ENCODE measurements at places on chromosomes 12 and 14. TPM values are rescaled to one million over a fixed set of nuclear protein-coding genes. Genes with fewer than 3 reads are reported as not detected.

GRCh38 chr12:104551313-104551931, 94.7 kb downstream of the CHST11 start:
- H3K27ac ChIP-seq = no peak overlapping the region
- H3K4me1 ChIP-seq = no peaks in the 10 kb centered on the region

DNA sequence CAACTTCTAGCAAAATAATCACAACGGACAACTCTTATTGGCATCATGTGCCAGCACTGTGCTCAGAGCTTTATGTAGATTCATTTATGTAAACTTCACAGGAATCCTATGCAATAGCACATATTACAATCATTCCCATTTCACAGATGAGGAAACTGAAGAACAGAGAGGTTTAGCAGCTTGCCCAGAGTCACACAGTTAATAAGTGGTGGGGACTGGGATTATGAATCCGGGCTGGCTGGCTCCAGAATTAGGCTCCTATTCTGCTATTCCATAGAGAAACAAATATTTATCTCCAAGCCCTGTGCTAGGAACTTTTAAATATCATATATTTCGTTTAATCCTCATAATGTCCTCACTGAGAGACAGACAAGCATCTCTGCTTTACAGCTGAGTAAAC, 52.4 kb upstream of the OAS1 start:
- H3K27ac ChIP-seq = no peak overlapping the region
- no peaks in the 10 kb centered on the region for H3K27me3 ChIP-seq
- H3K36me3 ChIP-seq = no peaks in the 10 kb centered on the region
- no peaks in the 10 kb centered on the region for H3K4me1 ChIP-seq
- no peak for DNase-seq

- H3K27me3 ChIP-seq = no peaks in the 10 kb centered on the region
- no peak overlapping the region for H3K4me3 ChIP-seq
- no peak for DNase-seq
- peaks cover 9% of the 10 kb centered on the region for H3K4me1 ChIP-seq
- no peak overlapping the region for H3K27ac ChIP-seq
Measured at GRCh38 chr12:65560286-65560685, 264.0 kb upstream of the HMGA2 start.

- no peaks in the 10 kb centered on the region for H3K27me3 ChIP-seq
- no peaks in the 10 kb centered on the region for H3K36me3 ChIP-seq
- H3K4me3 ChIP-seq = peak overlapping the region; percentile 92
- peak overlapping the region; percentile 79 for H3K27ac ChIP-seq
- DNase-seq = no peak
Measured at GRCh38 chr12:131950182-131950913, 606 bp downstream of the EP400 start.

DNA sequence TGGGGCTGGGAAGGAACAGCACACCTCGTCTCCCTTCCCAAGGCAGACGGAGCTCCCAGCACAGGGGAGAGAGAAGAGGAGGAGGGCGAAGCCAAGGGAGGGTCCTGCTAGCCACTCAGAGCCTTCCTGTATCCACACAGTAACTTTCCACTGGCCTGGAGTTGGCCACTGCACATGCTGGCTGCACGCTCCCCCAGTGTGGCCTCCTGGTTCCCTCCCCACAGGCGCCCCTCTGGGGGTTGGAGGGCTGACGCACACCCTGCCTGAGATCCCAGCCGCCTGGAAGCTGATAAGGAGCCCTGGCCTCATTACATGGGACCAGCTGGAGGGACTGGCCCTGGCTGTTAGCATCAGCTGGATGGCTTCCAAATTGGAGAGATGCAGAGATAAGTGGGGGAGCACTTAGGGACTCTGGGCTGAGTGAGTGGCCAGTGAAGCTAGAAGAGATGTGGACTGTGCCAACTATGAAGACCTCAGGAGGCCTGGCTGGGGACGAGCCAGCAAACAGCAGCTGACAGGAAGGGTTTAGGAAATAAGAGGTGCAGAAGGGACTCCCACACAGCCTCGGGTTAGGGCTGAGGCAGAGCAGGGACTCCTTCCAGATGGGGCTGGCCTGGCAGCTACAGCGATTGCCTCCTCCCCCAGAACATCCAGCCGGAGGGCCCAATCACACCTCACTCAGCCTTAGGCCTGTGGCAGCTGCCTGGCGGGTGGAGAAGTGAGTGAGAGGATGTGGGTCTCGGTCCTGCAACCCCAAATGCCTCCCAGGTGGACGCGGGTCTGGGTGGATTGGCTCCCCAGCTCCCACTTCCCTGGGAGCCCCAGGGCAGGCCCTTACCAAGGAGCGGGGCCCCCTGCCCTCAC, 26.3 kb upstream of the BCDIN3D start:
- no peaks in the 10 kb centered on the region for H3K36me3 ChIP-seq
- peaks cover 44% of the 10 kb centered on the region for H3K4me1 ChIP-seq
- peak overlapping the region; percentile 90 for H3K27ac ChIP-seq

DNA sequence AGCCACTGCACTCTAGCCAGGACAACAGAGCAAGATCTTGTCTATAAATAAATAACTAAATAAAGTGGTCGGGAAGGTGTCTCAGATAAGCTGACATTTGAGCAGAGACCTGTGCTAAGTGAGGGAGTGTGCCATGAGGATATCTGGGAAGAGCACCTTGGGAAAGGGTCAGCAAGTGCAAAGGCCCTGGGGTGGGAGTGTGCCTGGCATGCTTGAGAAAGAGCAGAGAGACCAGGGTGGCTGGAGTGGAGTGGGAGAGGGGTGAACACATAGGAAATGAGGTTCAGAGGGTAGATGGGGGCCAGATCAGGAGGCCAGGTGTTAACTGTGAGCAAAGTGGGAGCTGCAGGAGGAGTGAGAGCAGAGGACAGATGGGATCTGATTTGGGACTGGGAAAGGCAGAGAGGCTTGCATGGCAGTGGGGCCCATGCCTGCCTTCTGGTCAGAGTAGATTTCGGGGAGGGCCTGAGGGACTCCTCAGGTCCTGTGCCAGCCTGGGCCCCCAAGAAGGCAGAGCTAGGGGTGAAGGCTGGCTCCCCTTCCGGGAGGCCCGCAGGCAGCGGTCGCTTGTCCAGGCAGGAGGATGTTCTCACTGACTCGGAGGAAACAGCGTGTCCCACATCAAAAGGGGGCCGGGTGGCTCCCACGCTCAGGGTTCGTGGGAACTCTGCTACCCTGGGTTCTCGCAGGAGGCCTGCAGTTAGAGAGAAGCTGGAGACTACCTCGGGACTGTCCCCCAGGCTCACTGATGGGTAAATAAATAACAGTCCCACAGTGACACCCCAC, 32.6 kb downstream of the DTX1 start:
- no peaks in the 10 kb centered on the region for H3K36me3 ChIP-seq
- no peaks in the 10 kb centered on the region for H3K4me1 ChIP-seq
- DNase-seq = no peak
- H3K27ac ChIP-seq = no peak overlapping the region

Gene AP5M1
- 39.4 TPM for total RNA-seq

DNA sequence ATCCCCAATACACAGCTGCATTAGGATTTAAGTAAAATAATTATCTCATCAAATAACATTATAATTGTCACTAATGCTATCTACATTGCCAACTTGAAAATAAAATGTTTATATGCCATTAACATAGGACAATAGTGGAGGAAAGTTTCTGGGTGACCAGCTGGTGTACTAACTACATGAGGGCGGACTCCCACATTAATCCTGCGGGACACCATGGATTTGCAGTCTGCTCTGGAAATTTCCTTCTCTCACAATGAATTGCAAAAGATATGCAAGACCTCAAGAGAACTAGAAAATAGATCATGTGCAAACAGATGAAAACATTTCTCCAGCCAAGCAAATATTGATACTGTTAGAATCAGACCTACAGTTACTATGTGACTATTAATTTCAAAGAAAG, 390.1 kb downstream of the NAV3 start:
- no peak for DNase-seq
- H3K36me3 ChIP-seq = no peaks in the 10 kb centered on the region
- no peak overlapping the region for H3K4me3 ChIP-seq
- no peak overlapping the region for H3K27ac ChIP-seq
- H3K27me3 ChIP-seq = no peaks in the 10 kb centered on the region
- no peaks in the 10 kb centered on the region for H3K4me1 ChIP-seq

DNA sequence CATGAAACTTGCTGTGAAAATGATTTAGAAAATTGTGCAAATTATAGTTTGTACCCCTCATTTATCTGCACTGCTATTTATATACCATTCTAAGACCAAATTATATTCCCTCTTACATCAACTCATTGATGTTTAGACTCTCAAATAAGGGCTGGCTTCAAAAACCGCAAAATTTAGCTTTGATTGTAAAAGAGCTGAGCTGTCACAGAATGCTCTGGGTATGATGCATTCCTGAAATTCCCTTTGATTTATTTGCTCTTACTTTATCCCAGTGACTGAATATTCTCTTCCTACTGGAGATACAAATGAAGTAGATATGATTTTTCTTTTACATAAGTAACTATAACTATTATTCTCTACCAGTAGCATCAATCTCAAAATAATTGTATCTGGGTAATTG, 78.0 kb upstream of the TMTC2 start:
- H3K4me1 ChIP-seq = no peaks in the 10 kb centered on the region
- no peaks in the 10 kb centered on the region for H3K36me3 ChIP-seq
- H3K27me3 ChIP-seq = no peaks in the 10 kb centered on the region
- DNase-seq = no peak
- no peak overlapping the region for H3K27ac ChIP-seq

GRCh38 chr12:85299053-85299452, 19.0 kb downstream of the ALX1 start:
- no peak overlapping the region for H3K4me3 ChIP-seq
- H3K36me3 ChIP-seq = no peaks in the 10 kb centered on the region
- H3K4me1 ChIP-seq = no peaks in the 10 kb centered on the region
- no peak overlapping the region for H3K27ac ChIP-seq

DNA sequence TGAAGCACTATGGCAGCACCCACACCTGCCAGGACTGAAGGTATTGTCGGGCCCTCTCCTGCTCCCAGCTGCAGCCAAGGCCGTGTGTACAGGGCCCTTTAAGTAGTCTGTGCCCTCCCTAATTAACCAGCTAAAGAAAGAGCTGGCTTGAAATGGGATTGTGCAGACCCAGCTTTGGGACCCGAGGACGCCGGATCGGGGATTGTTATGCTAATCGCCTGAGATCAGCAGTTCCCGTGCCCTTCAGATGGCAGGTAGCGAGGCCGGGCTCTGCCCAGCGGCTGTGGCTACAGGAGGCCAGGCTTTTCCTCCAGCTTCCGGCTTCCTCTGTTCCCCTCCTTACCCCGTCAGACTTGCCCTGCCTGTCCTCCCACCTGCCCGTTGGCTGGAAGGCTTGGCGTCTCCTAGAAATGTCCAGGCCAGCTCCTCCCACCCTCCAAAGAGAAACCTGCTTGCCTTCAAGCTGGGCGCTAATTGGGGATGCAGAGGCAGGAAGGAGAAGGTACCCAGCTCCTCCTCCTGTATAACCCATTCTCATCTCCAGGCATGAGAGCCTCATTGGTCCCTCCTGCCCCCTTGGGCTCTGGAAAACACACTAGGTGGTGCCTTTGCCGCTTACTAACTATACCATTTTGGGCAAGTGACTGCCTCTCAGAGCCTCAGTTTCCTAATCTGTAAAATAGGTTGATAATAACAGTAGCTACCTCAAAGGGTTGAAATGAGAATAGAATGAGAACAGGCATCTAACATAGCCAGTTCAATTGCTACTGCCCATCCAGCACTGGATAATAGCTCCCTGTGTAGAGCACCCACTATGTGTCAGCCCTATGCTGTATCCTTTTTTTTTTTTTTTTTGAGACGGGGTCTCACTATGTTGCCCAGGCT, 25.8 kb upstream of the MSI1 start:
- H3K27me3 ChIP-seq = no peaks in the 10 kb centered on the region
- H3K27ac ChIP-seq = no peak overlapping the region
- H3K36me3 ChIP-seq = no peaks in the 10 kb centered on the region
- H3K4me1 ChIP-seq = no peaks in the 10 kb centered on the region
- H3K4me3 ChIP-seq = no peak overlapping the region

- no peaks in the 10 kb centered on the region for H3K4me1 ChIP-seq
- no peak overlapping the region for H3K27ac ChIP-seq
- no peak overlapping the region for H3K4me3 ChIP-seq
- DNase-seq = no peak
- no peaks in the 10 kb centered on the region for H3K36me3 ChIP-seq
Measured at GRCh38 chr12:110071967-110072366, 23.6 kb upstream of the C12orf76 start.

DNA sequence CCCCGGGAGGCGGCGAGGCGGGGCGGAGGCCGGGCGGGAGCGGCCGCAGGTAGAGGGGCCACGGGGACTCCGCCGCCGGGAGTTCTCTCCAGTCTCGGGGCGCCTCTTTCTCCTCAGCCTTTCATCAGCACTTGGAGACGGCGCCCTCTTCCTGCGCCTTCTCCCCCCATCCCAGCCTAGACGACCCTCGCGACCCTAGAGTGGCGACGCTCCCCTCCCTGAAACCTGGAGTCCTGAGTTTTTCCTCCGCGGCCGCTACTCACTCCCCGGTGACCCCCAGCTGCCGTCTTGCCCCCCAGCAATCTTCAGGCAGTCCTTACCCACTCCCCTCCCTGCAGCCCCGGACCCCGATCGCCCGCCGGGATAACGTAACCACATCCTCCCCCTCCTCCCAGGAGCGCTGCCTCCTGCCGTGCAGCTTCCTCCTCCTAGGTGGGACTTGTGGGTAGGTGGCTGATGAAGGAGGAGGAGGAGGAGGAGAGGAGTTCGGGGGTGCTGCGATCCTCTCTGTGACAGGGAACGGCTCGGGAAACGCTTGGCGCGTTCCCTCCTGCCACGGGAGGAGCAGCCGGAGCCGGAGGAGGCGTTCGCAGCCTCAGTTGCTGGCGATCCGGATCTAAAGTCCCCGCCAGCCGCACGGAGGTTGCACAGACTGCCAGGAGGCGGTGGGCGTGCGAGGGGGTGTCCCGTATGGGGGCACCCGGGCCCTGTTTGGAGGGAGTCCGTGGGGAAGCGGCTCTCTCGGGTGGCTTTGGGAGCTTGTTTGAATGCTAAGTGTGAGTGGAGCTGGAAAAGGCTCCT, 891 bp downstream of the PLEKHA5 start:
- peak; percentile 58 for DNase-seq
- H3K36me3 ChIP-seq = no peaks in the 10 kb centered on the region
- H3K27me3 ChIP-seq = no peaks in the 10 kb centered on the region

Gene P3H3
- 25.1 TPM for total RNA-seq

DNA sequence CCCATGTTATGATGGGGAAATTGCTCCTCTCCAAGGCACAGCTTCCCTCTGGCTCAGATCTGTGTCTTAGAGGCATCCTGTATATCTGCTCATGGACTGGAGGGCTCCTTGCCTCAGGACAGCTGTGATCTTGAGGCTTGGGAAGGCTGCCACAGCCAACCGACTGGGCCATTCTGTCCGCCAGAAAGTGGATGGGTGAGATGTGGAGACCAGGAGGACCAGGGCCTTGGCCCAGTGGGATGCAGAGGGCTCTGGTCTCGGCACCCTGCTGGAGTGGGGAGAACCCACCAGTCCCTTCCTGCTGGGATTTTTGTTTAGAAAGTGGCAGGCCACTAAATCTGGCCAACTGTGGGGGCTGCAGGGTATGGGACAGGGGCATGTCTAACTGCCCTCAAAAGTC, 148.6 kb downstream of the CALM1 start:
- peaks cover 12% of the 10 kb centered on the region for H3K4me1 ChIP-seq
- H3K27me3 ChIP-seq = no peaks in the 10 kb centered on the region
- H3K27ac ChIP-seq = no peak overlapping the region
- DNase-seq = no peak

Gene SAMD15
- total RNA-seq = 0.82 TPM

GRCh38 chr14:100590726-100591452, 3.7 kb upstream of the BEGAIN start:
- no peak for DNase-seq
- no peaks in the 10 kb centered on the region for H3K36me3 ChIP-seq
- no peaks in the 10 kb centered on the region for H3K27me3 ChIP-seq
- no peak overlapping the region for H3K27ac ChIP-seq
